Naive thymus-derived CD4-positive, alpha-beta T cell (primary cell): ENCODE measurements at places on chromosomes 6 and 20.

DNA sequence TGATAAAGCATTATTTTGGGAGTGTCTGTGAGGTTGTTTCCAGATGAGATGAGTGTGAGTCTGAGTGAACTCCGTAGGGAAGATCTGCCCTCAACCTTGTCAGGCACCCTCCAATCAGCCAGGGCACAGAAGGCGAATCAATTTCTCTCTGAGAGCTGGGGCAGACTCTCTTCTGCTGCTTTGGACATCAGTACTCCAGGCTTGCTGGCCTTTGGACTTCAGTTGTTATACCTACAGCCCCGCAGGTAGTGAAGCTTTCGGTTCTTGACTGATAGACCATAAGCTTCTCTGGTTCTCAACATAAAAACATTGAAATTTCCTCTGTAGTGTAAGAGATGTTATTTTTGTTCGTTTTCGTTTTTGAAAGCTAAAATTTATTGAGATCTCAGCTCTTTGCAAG, 71.4 kb downstream of the MAFB start:
- no peak overlapping the region for H3K4me3 ChIP-seq
- peaks cover 3% of the 10 kb centered on the region for H3K27me3 ChIP-seq
- H3K27ac ChIP-seq = no peak overlapping the region
- no peak for DNase-seq

DNA sequence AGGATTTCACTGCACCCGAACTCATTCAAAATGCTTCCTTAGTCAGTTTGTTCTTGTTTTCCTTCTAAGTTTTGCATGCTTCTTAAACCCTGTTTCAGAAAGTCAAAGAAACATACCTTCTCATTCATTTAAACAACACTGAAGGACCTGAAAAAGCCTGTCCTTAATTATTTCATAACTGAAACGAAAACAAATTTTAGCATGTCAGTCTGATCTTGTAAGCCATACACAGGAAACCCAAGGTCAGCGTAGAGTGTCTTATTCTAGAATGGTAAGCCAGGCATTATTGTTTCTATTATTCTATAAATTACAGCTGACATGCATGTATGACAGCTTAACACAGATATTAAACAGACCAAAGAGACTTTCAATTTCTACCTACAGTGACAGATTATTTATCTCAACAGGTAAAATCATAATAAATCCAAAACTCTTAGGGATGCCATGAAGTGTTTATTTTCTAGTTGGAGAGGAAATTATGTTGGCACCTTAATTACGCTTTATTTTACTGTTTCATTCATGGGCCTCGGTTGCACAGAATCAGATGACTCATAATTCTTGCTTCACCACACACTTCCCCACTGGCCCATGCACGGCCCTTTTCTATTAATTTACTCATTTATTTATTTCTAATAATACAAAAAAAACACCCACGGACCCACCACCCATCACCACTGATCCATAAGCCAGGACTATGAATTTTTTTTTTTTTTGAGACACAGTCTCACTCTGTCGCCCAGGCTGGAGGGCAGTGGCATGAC, 39.3 kb upstream of the DUSP22 start:
- H3K27ac ChIP-seq = no peak overlapping the region
- no peak for DNase-seq
- no peaks in the 10 kb centered on the region for H3K36me3 ChIP-seq

DNA sequence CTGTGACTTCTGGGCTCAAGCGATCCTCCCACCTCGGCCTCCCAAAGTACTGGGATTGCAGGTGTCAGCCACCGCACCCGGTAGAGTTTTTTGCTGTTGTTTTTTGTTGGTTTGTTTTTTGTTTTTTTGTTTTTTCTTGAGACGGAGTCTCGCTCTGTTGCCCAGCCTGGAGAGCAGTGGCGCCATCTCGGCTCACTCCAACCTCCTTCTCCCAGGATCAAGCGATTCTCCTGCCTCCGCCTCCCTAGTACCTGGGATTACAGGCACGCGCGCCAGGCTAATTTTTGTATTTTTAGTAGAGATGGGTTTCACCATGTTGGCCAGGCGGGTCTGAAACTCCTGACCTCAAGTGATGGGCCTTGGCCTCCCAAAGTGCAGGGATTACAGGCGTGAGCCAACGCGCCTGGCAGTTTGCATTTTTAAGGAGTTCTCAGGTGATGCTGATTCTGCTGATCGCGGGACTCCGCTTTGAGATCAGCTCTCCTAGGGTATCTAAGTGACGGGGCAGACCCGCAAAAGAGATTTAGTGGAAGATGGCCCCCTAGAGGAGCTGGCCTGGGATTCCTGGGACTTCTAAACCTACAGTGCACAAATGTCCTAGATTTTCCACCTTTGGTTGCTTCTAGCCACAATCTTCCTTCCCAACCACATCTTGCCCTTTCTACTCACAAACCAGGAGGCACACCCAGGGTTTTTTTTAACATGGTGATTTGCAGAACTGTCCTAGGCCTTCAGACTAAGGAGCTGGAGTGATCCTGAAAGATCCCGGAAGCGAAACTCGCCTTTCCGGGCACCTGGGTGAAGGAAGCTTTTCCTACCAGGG, 45.2 kb downstream of the DPPA5 start:
- no peak overlapping the region for H3K27ac ChIP-seq
- peak overlapping the region; percentile 76 for H3K4me3 ChIP-seq
- DNase-seq = no peak
- H3K27me3 ChIP-seq = peaks cover 2% of the 10 kb centered on the region

DNA sequence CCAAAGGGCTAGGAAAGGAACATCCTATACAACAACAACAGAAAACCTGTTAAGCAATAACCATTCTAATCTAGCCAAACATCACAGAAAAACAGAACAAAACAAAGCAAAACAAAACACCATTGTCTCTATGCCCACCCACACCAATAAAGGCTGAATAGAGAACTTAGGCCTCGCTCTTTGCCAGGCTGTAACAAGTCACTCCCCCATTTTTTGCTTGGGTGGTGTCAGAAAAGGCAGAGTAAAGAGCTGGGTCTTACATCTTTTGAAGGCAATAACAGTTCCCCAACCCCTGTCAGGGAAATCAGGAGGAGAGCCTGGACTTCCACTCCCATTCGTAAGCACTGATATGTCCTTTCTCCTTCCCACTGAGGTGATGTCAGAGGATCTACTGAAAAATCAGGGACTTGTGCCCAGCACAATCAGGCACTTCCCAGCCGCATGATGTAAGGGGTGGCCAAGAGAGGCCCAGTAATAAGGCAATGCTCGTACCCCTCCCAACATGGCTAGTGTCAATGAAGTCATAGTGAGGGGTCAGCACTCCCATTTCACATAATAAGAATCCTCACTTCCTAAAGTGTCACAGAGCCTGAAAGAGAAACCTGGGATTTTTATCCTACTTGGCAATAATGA, 31.0 kb downstream of the THEMIS start:
- no peak overlapping the region for H3K4me3 ChIP-seq
- no peak overlapping the region for H3K27ac ChIP-seq
- DNase-seq = no peak
- H3K27me3 ChIP-seq = no peaks in the 10 kb centered on the region
- peaks cover 3% of the 10 kb centered on the region for H3K36me3 ChIP-seq

GRCh38 chr6:157982102-157982562, 469 bp downstream of the SYNJ2 start:
- H3K27ac ChIP-seq = peak overlapping the region; percentile 83
- peaks cover 27% of the 10 kb centered on the region for H3K4me1 ChIP-seq
- H3K27me3 ChIP-seq = no peaks in the 10 kb centered on the region
